ENCODE measurements at places on chromosomes 1 and 21.

DNA sequence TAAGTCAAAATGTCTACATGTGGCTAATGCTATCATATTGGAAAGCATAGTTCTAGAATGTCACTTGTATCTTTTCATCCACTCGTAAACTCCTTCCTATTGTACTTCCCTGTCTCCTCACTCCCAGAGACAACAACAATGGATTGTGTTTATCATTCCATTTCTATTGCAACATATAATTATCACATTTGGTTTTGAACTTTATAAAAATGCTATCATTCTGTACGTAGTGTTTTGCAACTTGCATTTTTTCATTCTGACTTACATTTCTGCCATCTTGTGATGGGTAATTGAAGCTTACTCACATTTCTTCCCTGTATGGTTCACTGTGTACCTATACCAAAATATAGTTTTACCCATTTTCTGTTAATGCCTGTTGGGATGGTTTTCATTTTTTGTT, 14.5 kb upstream of the CSF3R start:
- DNase-seq, result no peak

- no peak for DNase-seq
Observed at GRCh38 chr1:218164111-218164929, 120.8 kb upstream of the RRP15 start.

GRCh38 chr1:169809370-169810095, 14.8 kb upstream of the METTL18 start:
- peak; percentile 11 for DNase-seq

- no peak for DNase-seq
Observed at GRCh38 chr1:183877053-183877720, 72.3 kb downstream of the RGL1 start.

DNA sequence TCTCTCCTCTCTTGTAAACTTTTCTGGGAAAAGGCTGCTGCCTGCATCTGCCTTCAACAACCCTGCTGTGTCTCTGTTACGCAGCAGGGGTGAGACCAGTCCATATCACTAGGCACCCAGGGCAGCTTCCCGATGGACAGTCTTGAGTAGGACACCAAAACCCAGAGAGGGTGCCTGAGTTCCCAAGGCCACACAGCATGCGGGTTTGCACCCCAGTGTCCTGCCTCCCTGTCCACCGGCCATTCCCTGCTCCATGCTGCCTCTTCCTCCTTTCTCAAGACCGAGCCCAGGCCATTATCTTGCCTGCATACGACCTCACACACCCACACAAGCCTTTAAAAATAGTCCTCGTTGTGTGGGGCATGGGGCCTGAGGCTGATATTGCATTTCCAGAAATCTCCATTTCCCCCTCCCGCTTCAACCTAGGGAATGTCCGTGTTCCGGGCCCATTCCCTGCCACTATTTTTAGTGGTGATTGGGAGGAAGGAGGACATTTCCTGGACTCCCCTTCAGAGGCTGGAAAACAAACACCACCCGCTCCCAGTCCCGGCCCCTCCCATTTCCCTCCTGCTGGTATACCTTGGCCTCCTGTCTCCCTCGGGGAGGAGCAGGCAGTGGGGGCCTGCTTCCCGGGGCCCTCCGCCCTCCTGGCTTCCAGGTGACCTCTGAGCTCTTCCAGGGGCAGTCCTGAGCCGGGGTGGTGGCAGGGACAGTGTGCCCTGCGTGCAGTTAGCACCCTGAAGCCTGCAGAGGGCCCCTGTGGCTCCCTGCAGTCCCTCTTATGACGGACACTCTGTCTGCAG, 132.4 kb upstream of the TMEM51 start:
- no peak for DNase-seq

DNA sequence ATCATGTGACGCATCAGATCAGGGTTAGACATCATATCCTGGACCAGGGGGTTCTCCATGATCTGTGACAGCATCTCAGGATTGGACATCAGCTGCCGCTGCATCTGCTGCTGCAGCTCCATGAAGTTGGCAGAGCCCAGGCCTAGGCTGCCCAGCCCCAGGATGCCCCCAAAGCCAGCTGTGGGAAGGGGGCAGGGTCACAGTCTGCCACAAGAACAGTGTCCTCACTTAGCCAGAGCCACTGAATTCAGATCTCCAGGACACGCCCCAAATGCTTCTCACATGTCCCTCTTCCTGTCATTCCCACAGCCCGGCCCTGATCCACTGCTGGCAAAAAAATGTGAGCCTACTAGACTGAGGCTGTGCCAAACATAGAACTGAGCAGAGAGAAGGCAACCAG, 3.2 kb downstream of the UBQLN4 start:
- no peak for DNase-seq

GRCh38 chr1:160416369-160416768, 16.0 kb downstream of the VANGL2 start:
- no peak for DNase-seq

GRCh38 chr1:60425528-60425927, 352.0 kb upstream of the C1orf87 start:
- no peak for DNase-seq

DNA sequence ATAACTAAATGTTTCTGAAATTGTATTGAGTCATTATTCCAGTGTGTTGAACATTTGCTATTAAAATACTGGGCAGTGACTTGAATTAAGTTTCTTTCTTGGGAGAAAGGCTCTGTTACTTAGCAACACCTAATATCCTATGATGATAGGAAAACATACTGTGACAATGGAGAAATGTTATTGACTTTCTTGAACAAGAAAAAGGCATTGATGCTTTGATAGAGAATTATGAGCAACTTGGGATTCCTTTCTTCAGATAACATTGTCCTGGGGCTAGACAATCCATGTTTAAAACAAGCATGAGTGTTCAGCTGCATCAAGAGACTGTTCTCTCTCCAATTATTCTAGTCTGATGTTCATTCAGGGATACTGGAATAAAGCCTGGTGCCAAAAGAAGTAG, 215.9 kb upstream of the L1TD1 start:
- DNase-seq, result no peak

DNA sequence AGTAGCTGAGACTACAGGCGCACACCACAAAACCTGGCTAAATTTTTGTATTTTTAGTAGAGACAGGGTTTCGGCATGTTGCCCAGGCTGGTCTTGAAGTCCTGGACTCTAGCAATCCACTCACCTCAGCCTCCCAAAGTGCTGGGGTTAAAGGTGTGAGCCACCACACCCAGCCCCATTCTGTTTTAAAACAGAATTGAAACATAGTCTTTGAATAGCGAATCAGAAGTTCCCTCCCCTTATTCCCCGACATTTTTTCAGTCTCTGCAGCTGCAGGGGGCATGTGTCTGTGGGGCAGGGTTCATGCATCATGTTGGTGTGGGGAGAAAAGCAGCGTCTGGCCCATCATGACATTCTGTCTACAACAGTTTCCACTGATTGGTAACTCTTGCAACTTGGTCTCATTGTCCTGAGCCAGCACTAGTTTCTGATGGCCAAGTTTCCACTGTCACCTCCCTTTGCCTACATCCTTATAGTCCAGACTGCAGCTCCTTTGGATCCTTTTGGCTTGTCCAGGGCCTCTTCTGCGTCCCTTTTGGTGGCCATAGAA, 15.6 kb upstream of the HHAT start:
- no peak for DNase-seq

GRCh38 chr1:234564035-234565029, 45.6 kb downstream of the IRF2BP2 start:
- peak; percentile 86 for DNase-seq

- no peak for DNase-seq
Observed at GRCh38 chr21:33458861-33459260, 20.9 kb downstream of the TMEM50B start.
